ENCODE measurements at places on chromosomes 1 and 21.
A peak's percentile ranks its signal among the peaks of the same experiment; 100 is the strongest.

GRCh38 chr1:25528881-25529517 lies 14.4 kb upstream of the LDLRAP1 start:
- no peak for DNase-seq

DNA sequence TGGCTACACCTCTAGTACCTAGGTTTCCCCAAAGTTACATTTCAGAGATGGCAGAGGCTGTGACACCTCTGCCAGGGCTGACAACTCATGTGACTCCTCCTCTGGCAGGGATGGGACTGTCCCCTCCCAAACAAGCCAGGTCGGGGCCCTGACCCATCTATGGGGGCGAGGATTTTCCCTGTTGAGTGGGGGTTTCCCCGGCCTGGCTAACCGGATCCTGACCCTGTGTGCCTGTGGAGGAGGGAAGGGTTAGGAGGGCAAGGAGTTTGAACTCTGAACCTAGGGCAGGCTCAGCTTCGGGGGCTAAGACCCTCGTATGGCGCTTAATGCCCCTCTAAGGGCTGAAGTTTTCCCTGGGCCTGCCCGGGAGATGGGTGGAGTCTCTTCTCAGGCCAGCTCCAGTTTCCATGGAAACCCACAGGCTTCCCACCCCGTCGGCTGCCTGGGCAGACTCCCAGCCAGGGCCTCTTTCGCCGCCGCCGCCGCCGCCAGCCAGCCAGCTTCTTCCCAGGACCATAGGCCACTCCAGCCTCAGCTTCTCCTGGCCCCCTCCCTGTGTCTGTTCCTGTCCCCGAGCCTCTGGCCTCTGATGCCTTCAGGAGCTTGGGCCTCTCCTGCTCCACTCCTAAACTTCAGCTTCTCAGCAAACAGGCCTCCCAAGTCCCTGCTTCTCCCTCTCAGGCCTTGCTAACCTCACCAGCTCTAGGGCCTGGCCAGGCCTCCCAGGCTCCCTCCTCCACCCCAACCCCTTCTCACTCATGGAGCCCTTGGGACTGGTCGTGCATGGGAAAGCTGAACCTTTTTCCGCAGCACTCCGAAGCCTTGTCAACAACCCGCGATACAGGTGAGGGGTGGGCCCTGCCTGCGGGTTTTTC lies at the start of gene BTBD19:
BTBD19 (plus strand) TSS at position 461 of the 875 bp plus-strand sequence; CDS start at position 759, 298 bp downstream.
- peak; percentile 96 for DNase-seq

- DNase-seq, result no peak
These were observed at the start of gene MRAP for GRCh38 chr21:32298658-32299081. Gene MRAP, plus strand, starts transcription at chr21:32298855. Its CDS starts 117 bp downstream, at chr21:32298972.

DNA sequence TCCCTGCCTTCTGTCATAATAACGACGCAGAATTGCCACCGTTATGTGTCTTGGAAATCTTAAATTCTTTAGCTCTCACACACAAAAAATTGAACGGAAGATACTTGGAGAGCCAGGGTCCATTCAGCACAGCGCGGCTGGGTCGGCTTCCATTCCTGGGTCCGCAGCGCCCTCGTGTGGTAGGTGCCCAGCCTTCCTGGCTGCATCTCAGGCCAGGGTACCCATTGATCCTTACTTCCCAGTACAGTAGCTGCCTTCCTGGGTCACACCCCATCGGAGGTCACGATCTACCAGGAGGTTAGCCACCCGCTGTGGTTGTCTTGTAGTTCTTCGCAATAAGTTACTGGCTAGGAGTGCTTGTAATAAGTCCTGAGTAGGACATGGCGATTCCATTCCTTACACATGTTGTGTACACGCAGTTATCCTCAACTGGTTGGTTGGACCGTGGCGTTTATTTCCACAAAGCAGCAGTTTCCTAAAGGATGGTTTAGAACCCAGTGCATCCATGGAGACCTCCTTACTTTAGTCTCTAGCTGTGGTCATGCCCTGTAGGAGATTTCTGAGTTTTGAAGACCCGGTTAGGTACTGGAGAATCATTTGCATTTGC lies 9.9 kb upstream of the MTARC1 start:
- peak; percentile 80 for DNase-seq

- DNase-seq, result no peak
These were observed 189.1 kb upstream of the RNPC3 start for GRCh38 chr1:103336408-103336807.

DNA sequence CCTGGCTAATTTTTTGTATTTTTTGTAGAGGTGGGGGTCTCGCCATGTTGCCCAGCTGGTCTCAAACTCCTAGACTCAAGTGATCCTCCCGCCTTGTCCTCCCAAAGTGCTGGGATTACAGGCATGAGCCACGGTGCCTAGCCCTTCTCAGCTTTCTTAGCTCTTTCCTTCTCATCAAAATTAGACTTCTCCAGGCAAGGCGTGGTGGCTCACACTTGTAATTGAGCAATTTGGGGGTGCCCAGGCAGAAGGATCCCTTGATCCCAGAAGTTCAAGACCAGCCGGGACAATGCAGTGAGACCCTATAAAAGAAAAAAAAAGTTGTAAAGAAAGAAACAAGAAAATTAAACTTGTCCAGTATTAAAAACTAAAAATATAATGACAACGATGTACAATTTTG lies 112.6 kb upstream of the ERRFI1 start:
- DNase-seq, result no peak

DNA sequence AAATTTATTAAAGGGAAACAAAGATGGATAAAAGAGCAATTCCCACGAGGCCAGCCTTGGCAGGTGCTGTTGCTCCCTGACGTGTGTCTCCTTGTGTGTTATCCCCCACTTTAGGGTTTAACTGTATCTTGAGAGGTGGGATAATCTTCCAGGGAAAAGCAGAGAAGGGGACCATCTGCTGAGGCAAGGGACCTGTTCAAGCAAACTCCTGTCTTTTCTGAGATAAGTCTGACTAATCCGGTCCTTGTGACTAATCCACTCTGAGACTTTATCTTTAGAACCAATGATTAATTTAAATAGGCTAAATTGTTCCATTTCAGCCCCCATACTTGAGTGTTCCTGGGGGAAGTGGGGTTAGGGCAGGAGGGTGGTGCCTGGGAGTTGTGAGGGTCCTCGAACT lies 163.6 kb downstream of the CAMTA1 start:
- peak; percentile 12 for DNase-seq

- no peak for DNase-seq
These were observed 610.3 kb upstream of the TMPRSS15 start for GRCh38 chr21:19013916-19014315.

DNA sequence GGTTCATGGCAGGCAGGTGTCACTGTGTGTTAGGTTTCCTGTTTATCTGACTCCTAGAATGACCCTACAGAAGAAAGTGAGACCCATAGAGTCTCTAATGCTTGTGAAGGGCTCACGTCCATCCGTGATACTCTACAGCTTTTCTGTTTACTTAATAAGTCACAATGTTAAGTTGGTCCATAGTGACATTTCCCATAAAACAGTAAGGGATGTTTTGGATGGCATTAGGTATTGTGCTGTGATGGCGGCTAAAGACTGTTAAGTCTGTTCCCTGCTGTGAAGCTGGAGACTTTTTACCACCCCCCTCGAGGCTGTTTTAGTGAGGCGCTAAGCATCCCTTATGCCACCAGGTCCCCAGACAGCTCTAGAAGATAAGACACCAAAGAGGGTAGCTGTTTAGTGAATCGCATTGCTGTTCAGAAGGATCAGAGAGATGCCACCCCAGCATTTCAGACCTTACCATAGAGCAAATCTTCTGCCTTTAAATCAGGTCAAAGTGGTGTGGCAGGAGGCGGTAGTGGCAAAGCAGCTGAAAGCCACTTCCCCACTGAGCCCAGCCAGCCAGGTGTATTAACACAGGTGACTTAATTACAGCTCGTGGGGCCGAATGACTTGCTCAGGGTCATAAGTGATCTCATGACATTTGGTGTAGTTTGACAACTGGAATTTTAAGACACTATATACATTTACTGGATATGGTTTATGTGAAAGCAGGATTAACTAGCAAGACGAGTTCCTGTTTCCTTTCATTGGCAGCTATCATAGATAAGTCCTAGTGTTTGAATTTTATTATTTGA lies 25.0 kb downstream of the SLC37A1 start:
- DNase-seq, result no peak
